WTC11 (cell line): ENCODE measurements at places on chromosomes 6 and 20.
A peak's percentile ranks its signal among the peaks of the same experiment; 100 is the strongest.

DNA sequence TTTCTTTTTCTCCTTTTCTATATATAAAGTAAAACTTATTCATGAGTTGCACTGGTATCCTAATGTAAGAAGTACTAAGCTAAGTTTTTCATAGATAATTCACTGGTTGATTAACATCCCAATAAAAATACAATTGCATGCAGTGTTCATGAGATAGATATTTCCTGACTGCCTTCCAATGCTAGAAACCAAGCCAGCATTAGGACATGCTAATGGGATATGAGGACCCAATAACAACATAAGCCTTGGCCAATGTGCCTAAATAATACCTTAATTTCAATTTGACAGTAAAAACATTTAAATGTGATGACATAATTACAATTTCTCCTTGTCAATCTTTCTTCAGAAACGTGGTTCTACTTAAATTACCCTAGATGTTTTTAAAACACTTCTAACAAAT, 152.7 kb downstream of the RNGTT start:
- DNase-seq, result no peak

- DNase-seq, result no peak
These were observed 120.3 kb downstream of the KCNQ5 start for GRCh38 chr6:72742001-72742673.

GRCh38 chr6:146709036-146709622, 110.4 kb downstream of the ADGB start:
- no peak for DNase-seq

GRCh38 chr6:33936886-33937285, 133.1 kb upstream of the MLN start:
- no peak for DNase-seq

DNA sequence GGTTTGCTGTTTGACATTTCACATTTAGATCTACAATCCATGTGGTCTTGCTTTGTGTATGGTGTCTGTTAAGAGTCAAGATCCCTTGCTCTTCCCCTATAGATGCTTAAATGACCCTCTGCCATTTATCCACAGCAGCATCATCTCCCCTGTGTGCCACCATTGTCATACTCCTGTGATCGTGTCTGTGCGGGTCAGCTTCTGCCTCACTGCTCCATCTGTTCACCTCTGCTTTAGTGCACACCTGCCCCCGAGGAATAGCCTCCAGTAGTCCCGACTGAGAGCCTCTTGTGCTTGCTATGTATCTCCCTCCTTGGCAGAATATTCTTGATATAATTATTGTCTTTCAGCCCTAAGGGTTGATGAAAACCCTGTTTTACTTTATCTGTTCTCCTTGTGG, 551.2 kb downstream of the CDH26 start:
- no peak for DNase-seq

DNA sequence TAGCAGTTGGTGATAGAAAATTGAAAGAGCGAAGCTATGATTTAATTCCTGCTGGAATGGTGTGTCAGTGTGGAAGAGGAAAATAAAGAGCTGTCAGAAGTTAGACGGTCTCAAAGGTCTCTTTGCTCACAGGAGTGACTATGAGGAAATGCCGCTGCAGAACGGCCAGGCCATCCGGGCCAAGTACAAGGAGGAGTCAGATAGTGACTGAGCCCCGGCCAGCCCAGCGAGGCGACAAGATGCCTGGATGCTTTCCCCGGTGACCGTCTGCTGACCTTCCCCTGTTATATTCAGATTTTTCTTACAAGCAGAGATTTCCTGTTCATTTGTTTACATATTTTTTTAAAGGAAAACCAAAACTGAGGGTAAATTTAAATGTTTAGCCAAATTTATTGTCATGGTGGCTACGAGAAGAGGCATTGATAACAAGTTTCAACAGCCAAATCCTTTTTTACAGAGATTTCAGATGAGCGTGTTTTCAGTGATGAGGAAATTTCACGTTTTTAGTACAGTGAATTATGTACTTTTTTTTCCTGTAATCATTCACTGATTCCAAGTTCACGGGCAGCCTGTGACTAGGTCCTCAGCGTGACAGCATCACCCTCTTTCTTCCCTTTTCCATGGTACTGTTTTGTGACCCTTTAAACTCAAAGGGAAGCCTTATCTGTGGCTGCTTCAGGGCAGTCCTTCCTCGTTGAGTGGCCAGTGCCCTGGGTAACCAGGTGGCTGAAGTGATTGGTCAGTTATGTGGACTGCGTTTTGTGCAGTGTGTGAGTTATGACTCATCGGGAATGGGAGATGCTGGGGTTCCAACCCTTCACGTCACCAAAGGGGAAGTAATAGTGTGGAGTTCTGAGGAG, 12.6 kb downstream of the DYNLT1 start:
- no peak for DNase-seq

- DNase-seq, result no peak
These were observed 216.9 kb upstream of the LRFN2 start for GRCh38 chr6:40803897-40804702.

GRCh38 chr6:44804016-44804415, 416.5 kb downstream of the CDC5L start:
- no peak for DNase-seq

GRCh38 chr20:40319741-40320516, 369.1 kb downstream of the MAFB start:
- no peak for DNase-seq

DNA sequence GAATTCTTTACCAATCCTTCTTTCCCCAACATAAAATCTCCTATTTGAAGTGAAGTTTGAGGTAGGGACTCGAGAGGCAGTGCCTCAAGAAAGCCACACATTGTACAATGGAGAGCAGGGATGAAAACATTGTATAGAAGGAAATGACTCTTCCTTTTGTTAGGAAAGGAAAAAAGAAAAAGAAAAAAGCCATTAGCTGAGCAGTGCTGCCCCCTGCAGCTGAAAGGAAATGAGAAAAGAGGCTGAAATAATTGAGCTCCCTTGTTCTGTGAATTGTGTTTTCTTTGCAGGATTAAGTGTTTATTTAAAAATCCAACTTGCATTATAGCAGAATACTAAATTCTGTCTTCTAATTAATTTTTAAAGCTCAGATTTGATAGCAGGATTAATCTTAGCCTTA, 162.9 kb upstream of the SASH1 start:
- DNase-seq, result peak; percentile 21

GRCh38 chr6:34226066-34226465, 10.6 kb upstream of the HMGA1 start:
- no peak for DNase-seq

- no peak for DNase-seq
These were observed 183.5 kb upstream of the OLIG3 start for GRCh38 chr6:137677709-137678108.
